Activated CD4-positive, alpha-beta T cell treated with anti-CD3 and anti-CD28 coated beads, Interleukin-2, amount 50 U/mL, for 48 hours (primary cell): ENCODE measurements at places on chromosomes 4 and X.

GRCh38 chrX:45322382-45322781, 121.7 kb upstream of the DIPK2B start:
- peak; percentile 9 for DNase-seq

GRCh38 chrX:72021975-72022374, 109.7 kb downstream of the RTL5 start:
- DNase-seq = peak; percentile 14

DNA sequence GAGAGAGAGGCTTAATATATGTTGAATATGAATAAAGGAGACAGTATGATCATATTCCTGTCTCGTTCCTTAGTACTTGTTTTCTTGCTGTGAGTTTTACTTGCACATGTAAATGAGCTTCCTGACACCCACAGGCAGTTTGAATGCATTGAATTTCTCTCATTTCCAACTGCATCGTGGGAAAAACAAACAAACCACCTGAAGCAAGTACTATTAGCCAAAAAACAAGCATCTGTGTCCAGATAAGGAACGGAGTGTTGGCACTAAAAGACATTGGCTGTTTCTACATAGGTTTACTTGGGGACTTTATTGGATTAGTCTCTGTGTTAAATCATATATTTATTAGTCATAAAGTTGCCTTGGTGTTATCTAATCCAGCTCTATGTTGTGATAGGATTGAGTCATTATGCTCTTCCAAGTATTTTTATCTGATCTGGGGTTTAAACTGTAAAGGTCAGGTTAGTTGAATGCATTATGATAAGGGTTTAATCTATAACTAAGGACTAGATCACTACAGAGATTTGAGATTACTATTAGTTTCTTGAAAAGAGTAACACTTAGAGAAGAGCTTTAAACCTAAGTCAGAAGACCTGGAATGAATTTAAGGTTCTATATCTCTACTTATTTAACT, 339.0 kb upstream of the SPANXN4 start:
- DNase-seq = no peak

GRCh38 chr4:24809815-24810405, 14.5 kb downstream of the SOD3 start:
- no peak for DNase-seq

DNA sequence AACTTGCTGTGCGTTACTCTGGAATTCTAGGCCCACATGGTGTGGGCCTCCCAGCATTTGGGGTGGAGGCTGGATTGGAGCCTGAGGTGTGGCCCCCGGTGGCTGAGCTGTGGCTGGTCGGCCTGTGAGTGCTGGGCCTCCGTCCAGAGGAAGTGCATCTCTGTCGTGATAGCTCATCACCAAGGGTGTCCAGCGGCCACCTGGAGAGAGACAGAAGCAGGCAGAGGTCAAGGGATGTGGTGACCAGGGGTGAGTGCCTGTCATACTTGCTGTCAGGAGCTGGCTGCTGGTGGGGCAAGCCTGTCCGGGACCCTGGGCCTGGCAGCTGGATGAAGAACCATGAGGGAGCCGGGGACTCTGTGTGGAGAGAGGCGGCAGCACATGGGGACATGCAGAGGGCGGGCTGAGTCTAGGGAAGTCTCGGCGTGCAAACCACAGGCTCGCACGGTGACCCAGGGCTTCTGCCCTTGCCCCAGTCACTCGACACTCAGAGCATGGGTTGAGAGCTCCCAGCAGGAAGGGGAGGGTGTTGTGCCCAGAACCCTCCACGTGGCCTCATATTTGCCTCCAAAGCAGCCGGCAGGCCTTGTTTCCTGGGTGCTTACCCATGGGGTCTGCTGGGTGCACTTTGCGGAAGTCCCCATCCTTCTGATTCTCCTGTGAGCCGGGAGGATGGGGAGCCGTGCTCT, 6.2 kb downstream of the SORCS2 start:
- DNase-seq = no peak

DNA sequence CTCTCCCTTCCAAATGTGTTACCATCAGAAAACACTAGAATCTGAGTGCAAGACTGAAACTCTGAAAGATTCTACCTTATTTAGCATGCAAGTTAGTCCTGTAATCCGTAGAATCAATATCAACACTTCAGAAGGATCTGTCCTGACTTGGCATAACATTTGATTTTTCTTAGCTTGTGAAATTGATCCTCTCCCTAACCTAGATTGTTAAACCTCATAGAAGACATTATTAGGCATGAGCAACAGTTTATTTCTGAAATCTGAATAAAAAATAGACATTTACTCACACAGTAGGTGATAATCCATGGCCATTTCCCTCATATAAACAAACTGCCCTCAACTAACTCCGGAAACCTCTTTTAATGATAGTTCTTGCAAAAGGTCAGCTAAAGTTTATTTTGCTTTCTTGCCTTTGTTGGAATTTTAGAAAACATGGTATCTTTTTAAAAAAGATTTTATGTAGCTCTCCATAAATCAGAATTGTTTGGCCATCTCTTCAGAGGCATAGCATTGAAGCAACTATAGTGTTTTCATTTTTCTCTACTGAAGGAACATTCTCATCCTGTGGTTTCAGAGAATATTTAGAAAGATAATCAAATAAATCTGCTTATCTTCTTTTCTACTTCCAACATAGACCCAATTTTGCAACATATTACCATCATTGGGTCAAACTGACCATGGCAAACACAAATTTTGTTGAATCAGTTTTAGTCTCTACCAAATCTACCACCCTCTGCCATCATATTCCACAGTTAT, 38.5 kb upstream of the PDLIM5 start:
- DNase-seq = no peak

DNA sequence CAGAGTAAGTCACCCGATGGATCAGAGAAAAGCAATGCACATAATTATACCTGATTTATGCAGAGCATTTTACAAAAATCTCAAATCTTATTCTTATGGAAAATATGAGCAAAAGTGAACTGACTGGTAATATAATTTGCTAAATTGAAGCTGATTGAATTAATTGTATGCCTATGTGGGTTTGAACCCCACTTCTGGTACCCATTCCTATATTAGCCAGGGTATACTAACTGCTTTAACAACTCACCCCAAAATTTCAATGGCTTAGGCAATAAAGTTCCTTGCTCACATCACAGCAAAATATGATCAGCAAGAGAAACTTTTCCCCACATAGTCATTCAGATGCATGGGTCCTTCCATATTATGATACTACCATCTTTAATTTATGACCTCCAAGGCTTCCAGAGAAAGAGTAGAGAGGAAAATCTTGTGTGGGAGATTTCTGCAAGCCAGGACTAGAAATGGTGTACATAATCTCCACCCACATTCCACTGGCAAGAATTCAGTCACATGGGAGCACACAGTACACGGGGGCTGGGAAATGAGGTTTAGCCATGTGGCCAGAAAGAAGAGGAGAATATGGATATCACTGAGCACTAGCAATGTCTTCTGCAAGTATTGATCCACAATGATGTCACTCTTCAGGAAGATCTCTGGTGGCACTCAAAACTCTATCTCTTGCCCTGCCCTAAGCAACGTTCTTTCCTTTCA, 640.7 kb downstream of the BCOR start:
- DNase-seq = no peak

- DNase-seq = no peak
These were observed 58.1 kb downstream of the LINC00632 start for GRCh38 chrX:140767646-140768045.

DNA sequence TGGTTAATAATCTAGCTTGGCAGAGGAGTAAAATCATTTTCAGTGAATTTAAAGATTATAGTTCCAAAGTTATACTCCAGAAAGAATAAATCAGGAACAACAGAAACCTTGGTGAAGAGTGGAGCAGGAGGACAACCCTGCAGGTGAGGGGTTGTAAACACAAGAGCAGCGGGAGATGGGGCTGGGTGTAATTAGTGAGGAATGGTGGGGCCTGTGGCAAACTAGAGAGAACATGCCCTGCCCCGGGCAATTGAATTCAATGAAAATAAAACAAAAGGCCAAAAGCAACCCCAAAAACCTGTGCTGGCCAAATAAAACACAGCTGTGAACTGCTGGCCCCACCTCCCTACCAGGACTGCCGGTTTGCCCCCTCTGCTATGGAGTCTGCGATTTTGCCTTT, 325.2 kb downstream of the NR3C2 start:
- DNase-seq = no peak

DNA sequence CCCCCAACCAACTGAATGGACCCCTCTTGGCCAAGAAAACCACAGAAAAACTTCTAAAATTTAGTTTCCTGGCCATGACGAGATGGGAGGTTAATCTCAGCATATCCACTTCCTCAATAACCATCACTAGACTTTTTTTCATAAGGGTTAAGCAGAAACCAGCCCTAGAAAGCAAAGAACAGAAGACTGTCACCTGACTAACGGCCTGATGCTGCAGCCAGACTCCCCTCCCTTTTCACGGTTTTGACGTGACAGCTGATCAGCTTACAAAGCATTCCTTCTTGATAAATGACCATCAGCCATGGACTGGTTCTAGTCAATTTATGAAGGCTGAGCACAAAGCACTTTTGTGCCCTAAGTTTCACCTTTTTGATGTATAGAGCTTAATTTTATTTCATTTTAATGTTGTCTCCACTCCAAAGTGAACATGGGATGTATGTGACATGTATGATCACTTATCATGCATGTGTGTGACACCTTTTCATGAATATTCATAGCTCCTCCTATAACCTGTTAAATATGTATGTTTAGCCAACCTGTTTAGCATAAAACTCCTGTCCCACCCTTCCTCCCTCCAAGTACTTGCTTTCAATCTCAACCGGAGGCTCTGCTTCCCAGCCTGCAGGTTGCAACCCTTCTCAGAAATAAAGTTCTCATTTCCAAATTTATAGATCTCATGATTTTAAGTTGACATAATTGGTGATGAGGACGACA, 56.3 kb downstream of the SERTM2 start:
- no peak for DNase-seq

- DNase-seq = no peak
These were observed 85.4 kb upstream of the NR3C2 start for GRCh38 chr4:148527571-148527970.

DNA sequence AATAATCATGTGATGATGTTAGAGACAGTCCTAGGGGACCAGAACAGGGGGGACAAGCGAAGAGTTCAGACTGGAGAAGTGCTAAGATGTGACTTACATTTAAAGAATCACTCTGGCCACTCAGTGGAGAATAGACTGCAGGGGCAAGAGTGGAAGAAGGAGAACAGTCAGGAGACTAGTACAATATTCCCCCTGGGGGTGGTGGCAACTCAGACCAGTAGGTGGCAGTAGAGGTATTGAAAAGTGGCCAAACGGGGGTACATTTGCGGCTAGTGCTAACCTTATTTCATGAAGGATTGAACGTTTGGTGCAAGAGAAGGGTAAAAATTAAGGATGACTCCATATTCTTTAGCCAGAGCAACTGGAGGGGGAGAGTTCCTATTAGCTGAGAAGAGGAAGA, 2.7 kb upstream of the BMX start:
- peak; percentile 49 for DNase-seq

- DNase-seq = no peak
These were observed 17.0 kb downstream of the LAMP2 start for GRCh38 chrX:120452131-120452530.

GRCh38 chr4:33715841-33716395, 2528.4 kb downstream of the ARAP2 start:
- DNase-seq = no peak

- no peak for DNase-seq
These were observed 27.4 kb upstream of the TMPRSS11B start for GRCh38 chr4:68272860-68273259.

DNA sequence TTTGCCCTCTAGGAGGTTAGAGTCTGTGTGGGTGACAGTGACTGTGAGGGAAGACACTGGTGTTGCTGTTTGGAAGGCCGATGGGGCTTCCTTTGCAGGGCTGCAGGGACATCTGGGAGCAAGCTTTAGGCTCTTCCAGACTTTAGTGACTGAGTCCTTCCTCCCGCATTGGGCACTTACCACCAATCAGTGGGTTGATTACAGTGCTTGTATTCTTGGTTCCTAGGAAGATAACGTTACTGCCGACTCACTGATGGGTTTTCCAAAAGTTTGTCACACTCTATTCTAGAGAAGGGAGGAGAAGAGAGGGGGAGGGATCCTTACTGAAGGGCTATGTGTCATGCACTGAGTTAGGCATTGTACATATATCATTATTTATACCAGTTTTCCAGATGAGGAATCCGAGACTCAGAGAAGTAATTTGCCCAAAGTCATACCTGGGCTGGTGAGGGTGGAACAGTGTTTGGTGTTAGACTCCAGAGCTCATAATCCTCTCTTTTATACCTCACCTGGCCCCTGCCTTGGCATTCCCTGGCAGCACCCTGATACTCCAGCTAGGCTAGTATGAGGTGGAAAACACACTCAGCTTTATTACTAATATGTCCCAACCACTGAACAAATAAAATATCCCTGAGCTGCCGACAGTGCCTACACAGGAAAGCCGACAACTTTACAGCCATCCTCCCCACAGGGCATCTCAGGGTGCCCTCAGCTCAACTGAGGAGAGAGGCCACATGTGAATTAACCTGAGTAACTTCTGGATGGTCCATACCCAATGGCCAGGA, 3.8 kb downstream of the CHST7 start:
- DNase-seq = no peak

DNA sequence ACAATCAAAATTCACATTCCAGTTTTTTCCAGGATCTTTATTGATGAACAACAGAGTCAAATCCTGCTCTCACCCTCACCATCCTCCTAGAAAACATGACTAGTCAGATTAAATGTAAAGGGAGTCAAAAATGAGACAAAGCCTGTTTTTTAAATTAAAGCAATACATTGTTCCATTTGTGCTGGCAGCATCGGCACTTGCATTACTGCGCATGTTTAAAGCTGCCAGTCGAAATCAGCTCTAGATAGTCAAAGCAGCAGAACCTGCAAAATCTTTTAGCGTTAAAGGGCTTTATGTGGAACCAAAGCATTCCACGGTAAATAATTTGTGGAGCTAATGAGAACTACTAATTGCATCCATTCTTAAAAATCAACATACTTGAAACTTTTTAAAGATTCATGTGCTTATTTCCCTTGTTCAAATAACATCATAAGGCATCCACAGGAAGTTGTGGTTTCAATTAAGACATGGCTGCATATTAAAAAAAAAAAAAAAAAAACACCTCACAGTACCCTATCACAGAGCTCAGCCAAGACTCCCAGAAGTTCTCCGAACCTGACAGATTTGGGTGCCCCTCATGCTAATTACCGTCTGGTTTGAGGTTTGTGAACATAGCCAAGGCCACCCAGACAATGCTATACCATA, 82.2 kb downstream of the SH3KBP1 start:
- no peak for DNase-seq

DNA sequence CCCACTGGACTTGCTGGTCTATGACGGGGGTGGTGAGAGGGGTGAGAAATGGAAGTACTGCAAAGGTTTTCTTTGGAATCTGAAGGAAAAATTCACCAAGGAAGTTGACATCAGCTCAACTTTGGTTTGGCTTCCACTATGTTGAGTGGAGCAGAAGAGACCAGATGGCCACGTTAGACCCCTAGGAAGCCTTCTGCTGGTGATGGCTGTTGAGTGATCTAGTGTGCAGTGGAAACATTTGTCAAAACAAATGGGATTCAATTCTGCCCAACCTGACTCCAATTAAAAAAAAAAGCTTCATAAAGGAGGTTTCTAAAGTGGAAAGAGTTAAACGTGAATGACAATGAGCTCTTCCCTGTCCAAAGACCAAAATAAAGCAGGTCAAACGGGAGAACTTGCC, 25.7 kb downstream of the SEL1L3 start:
- no peak for DNase-seq
